ENCODE measurements at places on chromosomes 7 and 10.

- no peak for DNase-seq
Measured at GRCh38 chr10:50396491-50397311, 145.4 kb upstream of the ASAH2 start.

DNA sequence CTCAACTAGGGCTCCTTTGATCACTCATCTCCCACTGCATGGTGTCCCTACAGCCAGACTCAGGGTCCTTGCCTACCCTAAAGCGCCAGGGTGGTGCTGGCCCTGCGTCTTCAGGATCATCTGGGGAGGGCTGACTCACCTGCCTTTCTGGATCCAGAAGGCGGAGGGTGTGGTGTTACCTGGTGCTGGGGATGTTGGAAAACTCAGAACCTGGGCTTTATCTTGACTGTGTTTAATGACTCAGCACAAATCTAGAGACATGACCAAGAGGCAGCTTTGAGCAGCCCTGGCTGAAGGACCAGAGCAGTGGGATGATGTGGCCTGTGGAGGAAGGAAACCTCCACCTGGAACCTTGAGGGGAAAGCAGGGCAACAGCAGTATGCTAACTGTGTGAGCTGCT lies 96.5 kb downstream of the GRK5 start:
- DNase-seq = no peak

DNA sequence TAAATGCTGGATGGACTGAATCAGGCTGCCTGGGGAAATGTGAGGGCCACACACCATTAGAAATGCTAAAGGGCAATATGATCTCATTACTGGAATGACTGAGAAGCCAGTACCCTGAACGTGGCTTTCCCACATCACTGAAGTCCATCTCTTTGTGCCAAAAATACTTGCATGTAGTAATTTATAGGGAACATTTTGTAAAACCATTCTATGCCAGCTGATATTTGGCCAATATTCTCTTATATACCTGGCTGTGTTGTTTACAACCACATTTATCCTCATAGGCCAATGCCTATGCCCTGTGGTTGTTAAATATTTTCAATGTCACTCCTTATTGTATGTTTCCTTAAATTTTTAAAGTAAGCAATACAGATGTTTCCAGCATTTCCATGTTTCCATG lies 111.6 kb downstream of the C10orf90 start:
- no peak for DNase-seq

DNA sequence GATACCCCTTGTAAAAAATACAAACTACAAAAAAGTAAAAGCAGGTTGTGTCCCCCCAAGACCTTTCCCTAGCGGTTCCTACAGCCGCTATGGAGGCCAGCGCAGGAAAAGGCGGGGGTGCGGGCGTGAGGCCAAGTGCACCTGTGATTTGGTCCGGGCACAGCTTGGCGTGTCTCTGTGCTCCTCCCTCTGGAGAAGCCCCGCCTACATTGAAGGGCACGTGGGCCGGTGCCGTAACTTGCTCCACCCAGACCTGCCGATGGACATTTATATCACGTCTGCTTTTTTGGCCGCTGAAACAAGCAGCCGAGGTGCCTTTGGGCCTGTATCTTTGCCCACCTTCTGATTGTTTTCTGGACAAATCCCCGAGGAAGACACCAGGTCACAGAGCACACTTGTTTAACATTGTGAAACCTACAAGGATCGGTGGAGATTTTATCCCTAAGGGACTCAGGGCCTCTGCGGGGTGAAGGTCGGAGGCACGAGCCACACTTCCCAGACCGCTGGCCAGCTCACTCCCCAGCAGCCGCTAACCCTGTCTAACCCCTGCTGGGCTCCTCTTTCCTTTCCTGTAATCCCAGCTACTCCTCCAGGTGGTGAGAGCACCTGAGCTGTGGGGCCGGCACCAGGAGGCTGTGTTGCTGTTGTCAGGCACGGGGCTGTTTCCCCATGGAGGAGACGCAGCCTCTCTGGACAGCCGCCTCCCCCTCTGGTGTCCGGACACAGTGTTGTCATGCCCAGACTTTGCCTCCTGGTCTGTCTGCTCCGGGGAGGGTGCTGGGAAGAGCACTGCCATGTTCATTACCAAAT lies 18.8 kb upstream of the INPP5A start:
- no peak for DNase-seq

DNA sequence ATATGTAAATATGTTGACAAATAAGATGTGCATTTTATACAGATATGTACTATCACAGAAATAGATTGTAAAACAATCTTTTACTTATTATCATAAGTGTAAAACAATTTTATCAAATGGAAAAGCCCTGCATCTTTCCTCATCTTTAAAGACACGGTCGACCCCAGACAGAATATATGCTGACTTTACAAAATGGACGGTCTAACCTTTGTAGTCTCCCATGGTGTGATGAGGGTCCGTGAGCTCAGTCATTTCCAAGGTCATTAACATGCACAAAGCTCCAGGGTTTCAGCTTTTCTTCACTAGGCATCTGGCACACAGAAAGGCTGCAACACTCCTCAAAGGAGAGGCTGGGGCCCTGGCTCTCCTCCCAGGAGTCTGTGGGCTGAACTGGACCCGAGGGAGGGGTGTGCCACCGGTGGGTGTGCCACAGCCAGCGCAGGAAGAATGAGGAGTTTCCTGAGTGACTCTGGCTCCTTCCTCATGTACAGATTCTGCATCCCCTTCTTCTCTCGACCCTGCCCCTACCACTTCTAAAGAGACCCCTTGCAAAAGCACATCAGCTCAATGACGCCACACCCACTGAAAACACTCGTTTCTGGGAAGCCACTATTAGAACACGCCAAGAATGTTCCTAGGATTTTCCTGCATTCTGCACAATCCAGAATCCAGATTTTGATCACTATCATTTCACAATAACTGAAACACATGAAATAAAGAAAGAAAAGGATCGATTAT lies 26.2 kb upstream of the ABLIM1 start:
- no peak for DNase-seq

DNA sequence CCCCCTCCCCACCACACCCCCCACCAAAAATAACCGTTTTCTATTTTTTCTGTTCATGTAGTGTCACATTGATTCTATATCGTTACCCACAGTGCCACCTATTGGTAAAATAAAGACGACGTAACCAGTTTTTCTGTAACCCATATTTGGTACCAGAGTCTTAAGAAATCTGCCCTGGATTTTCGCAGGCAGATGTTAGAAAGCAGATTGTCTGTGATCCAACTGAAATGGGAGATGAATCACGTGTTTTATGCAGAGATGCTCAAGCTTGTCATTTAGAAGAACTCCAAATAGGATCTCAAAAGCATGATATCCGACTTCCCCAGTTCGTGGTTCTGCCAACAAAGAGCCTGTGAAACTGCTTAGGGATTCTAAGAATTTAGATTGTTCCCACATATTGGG lies 261.1 kb upstream of the CSTF2T start:
- no peak for DNase-seq

GRCh38 chr7:39042670-39043069 lies 65.0 kb downstream of the POU6F2 start:
- no peak for DNase-seq

DNA sequence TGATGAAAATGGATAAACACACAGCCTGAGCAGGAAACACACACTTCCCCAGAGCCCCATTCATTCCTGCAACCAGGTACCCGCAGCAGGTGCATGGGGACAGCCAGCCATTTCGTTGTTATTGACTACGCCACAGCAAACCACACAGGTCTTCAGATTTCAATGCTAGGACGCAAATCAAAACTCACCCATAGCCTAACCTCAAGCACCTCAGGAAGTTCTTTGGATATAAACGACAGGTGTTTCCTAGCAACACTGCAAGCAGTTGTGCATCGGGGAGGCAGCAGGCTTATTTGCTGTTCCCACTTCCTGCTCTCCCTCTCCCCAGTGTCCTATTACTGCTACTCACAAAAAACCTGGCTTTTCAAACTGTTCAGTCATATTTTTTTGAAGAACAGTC lies 176.5 kb upstream of the FRMD4A start:
- DNase-seq = no peak

- no peak for DNase-seq
Measured at GRCh38 chr7:101708223-101708622, 79.1 kb upstream of the MYL10 start.

DNA sequence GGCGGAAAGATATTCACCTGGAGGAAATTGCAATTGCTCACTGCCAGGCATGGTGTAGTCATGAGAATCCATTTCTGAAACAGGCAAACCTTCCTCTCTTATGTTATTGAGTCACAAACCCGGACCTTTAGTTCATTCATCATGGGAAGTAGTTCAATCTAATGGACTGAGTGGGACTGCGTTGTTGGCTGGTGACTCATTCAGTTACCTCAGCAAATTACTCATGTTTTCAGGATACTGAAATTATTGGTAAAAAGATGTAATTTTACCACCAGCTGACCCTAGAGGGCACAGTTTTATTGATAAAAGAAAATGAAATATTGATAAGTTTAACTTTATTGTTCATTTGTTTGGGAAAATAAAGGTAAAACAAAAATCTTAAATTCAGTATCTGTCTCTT lies 1194.4 kb upstream of the SORCS1 start:
- DNase-seq = no peak

- DNase-seq = peak; percentile 26
Measured at GRCh38 chr7:2529161-2530070, 9.8 kb downstream of the LFNG start.

- no peak for DNase-seq
Measured at GRCh38 chr7:67773081-67773480, 776.4 kb downstream of the TYW1 start.

GRCh38 chr10:73039635-73040034 lies 57.0 kb downstream of the P4HA1 start:
- DNase-seq = no peak

DNA sequence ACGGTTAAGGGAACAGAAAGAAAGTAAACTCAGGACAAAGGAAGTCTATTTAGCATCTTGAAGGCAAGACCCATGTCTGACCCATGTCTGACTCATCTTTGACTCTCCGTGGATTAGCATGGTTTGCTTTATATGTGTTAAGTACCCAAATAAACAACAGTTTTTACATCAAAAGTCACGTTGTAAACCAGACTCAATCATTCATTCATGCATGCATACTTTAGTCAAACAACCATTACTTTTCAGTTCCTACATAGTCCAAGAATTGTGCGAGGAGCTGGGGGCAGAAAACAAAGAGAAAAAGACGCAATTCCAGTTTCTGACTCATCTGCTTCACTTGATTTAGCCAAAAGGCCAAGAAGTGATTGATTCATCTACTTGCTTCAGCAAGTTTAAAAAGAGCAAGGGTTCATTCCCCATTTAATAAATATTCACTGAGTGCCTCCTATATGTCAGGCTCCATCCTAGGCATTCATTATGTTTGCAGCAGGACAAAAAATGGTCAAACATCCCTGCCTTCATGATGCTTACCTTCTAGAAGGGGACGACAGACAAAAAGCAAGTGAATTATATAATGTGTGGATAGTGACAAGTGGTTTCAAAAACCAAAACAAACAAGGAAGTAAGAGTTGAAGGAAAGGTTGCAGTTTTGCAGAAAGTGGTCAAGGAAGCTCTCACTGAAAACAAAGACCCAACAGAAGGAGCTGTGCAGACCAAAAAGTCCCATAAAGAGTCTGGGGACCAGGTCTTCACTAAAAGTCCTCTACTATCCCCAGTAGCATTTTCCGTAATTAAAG lies 116.2 kb downstream of the FAM107B start:
- no peak for DNase-seq

DNA sequence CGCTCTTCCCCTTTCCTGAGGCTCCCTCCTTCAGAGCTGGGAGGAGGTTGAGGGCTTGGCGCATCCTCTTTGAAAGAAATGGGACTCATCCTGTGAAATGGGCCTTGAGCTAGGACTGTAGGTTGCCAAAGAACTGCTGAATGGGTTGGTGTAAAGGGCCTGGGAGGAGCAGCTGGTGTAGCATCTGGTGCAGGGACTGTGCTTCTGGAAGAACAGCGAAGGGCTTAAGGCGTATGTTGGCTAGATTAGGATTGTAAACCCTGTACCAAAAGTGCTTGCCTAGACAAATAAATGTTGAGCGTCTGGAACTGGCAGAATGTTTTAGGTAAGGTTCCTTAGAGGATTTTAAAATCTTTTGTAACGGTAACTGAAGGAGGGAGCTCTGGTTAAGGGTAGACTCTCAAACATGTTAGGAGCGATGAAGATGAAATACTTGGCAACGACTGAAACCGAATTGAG lies 563 bp downstream of the STAM start:
- DNase-seq = no peak

- DNase-seq = no peak
Measured at GRCh38 chr10:79316671-79317431, 30.4 kb upstream of the PPIF start.

- DNase-seq = peak; percentile 70
Measured at GRCh38 chr10:21278491-21279216, 246.8 kb downstream of the SKIDA1 start.

- DNase-seq = no peak
Measured at GRCh38 chr7:47392241-47392759, 189.6 kb downstream of the TNS3 start.

DNA sequence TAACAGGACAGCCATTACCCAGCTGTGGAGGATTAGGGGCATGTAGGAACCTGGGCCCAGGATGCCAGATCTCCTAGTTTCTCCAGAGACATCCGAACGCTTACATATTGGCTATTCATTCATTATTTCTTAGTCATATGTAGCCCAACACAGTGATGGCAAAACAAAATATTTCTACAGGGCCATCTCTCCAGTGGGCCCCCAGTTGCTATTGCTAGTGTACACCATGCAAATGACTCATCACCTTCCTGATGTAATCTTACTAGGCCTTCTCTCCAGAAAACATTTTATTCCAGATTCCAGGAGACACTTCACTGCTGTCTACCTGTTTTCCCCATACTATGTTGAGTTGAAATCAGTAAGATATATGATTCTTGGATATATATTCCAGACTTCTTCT lies 201.7 kb downstream of the PLXDC2 start:
- no peak for DNase-seq

DNA sequence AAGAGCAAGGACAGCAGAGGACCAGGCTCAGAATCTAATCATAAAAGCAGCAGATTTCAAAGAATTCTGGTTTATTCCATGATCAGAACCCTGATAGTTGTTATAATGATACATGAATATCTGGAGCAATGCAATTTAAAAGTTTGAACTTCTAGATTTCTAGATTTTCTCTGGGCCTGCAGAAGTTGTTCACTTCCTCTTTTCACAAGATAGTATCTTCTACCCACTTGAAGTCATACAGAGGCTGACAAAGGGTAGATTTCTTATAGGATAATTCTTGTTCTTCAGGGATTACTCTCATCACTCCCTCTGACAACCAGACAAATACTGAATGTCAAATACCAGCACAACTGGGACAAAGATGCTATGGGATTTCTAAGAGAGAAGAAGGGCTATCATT lies 320.0 kb upstream of the ETV1 start:
- no peak for DNase-seq

GRCh38 chr10:73854310-73854709 lies 20.0 kb downstream of the CAMK2G start:
- DNase-seq = no peak

DNA sequence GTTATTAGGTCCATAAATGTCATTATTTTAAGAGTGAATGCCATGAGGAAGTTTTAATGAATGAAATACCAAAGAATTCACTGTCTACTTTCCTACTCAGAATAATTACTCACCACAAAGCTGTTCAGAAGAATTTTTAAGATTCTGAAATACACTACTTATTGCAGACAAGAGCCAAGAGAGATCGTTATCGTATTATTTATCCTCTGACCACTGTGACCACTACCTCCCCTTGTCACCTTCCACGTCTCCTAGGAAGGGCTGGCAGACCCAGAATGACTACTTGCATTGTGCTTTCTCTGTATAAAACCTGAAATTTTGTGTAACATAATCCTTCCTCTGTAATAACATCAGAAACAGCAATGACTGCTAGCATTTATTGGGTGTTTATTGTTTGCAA lies 81.9 kb downstream of the ABCB5 start:
- DNase-seq = no peak

Measured in activated naive CD4-positive, alpha-beta T cell treated with anti-CD3 and anti-CD28 coated beads, Interleukin-2, amount 50 U/mL, for 16 hours (primary cell).